Mucosa of descending colon (tissue), 3 donors: ENCODE measurements at places on chromosomes 6 and 20.
A peak's percentile ranks its signal among the peaks of the same experiment; 100 is the strongest.

GRCh38 chr20:17628101-17628841 lies 53.8 kb downstream of the RRBP1 start:
- DNase-seq: peak; percentile 21

- no peak for DNase-seq
Observed at GRCh38 chr6:28789553-28790083, 134.2 kb downstream of the TRIM27 start.

DNA sequence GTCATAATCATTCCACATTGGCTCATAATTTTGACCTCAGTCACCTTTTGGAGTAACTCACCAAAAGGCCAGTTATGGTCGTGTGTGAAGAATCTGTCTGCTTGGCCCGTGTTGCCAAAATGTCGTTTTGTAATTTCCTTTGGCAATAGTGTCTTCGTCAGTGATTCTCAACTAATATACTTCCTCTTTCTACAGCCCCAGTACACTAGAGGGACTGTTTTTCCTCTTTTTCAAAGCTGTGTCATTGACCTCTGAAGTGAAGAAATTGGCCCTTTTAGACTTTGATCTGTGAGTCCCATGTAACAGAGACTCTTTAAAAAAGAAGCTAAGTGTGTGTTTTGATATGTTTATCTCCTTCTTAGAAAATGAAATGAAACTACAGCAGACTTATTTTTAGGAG lies 5.2 kb downstream of the FOXO3 start:
- DNase-seq: no peak

GRCh38 chr6:30769853-30770524 lies 25.6 kb upstream of the IER3 start:
- DNase-seq: no peak

DNA sequence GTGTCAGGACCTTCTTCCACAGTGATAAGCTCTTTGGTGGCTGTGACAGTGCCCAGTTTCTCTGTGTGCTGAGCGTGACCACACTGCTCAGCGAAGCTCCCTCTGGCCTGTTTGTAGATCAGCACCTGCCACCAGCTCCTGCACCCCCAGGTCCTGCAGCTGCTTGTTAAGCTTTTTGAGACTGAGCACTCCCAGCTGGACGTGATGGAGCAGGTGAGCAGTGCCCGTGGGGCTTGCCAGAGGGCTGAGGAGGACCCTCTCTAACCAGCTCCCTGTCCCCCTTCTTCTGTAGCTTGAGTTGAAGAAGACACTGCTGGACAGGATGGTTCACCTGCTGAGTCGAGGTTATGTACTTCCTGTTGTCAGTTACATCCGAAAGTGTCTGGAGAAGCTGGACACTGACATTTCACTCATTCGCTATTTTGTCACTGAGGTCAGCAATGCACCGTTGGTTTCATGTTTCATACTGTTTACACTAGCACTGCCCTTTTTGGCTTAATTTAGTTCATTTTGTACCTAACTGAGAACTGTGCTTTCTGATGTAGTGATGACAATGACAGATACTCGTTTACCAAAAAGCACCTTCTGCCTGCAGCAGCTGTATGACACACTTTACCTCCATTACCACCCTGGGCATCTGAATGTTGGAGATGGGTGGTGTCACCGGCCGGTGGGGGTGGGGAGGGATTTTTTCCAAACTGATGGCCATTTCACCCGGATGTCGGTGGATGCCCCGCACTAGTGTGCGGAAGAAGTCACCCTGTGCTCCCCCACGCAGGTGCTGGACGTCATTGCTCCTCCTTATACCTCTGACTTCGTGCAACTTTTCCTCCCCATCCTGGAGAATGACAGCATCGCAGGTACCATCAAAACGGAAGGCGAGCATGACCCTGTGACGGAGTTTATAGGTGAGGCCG lies 12.5 kb downstream of the NELFCD start:
- no peak for DNase-seq

GRCh38 chr6:155382338-155382685 lies 68.0 kb upstream of the TFB1M start:
- DNase-seq: no peak

- no peak for DNase-seq
Observed at GRCh38 chr6:25280344-25281074, 1.3 kb downstream of the CARMIL1 start.

DNA sequence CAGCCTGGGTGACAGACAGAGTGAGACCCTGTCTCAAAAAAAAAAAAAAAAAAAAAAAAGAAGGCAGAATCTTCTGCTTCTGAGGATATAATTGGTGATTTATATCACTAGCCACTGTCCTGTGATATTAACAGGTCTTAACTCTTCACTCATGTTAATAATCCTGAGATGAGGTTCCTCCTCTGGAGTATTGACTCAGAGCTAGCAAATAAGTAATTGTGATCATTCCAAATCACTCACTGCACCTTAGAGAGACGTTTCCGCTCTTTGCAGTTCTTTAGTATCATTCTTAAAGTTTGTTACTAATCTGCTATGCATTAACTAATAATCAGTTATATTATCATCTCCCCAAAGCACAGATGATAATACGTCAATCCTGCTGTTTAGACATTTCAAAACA lies 41.6 kb upstream of the NOX3 start:
- no peak for DNase-seq

- DNase-seq: no peak
Observed at GRCh38 chr6:1574083-1574761, 35.5 kb upstream of the FOXC1 start.
